ENCODE measurements at places on chromosomes 16 and 17. TPM values are rescaled to one million over a fixed set of nuclear protein-coding genes. Genes with fewer than 3 reads are reported as not detected.

DNA sequence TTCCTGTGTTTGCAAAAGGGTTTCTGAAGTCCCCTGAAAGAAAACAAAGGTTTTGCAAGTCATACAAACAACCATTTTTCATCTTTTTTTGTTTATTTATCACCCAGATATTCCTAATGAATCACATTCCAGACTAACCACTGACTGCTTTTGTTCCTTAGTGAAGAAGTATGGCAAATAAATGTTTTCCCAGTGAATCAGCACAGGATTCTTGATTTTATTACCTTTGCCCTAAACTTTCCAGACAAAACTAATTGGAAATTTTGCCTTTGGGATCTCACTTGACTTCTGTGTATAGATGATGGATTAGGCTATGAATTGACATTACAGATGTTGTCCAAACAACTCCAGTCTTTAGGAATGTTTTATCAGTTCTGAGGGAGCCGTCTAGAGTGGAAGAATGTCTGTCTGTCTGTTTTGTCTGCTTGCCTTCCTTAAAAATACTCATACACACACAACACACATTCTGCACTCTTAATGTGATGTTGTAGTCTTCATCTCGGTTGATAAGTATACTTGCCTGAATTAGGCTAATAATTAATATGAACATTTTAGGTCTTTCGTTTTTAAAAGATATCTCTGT, 48.9 kb downstream of the VMP1 start:
- peaks cover 92% of the 10 kb centered on the region for H3K4me1 ChIP-seq
- peaks cover 15% of the 10 kb centered on the region for H3K36me3 ChIP-seq
- peak overlapping the region; percentile 100 for H3K27ac ChIP-seq
- peak overlapping the region; percentile 55 for H3K4me3 ChIP-seq

DNA sequence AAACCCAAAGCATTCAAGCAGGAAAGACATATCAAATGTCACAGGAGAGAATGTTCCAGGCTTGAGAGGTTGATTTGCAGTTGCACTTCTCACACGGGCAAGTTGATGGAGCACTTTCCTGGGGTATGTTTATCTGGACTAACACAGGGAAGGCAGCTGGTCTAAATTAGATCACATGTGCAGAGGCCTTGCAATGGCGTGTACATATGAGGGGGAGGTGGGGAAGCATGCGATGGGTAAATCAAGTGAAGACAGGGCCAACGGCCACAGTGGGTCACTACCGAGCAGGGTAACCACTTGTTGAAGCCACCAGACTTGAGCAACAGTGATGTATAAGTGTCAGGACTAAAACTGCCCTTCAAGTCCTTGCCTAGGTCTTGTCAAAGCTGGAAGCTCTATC, 156.6 kb upstream of the MAF start:
- peaks cover 46% of the 10 kb centered on the region for H3K4me1 ChIP-seq
- no peaks in the 10 kb centered on the region for H3K36me3 ChIP-seq
- peaks cover 6% of the 10 kb centered on the region for H3K27me3 ChIP-seq
- H3K27ac ChIP-seq = peak overlapping the region; percentile 83
- no peak for DNase-seq

DNA sequence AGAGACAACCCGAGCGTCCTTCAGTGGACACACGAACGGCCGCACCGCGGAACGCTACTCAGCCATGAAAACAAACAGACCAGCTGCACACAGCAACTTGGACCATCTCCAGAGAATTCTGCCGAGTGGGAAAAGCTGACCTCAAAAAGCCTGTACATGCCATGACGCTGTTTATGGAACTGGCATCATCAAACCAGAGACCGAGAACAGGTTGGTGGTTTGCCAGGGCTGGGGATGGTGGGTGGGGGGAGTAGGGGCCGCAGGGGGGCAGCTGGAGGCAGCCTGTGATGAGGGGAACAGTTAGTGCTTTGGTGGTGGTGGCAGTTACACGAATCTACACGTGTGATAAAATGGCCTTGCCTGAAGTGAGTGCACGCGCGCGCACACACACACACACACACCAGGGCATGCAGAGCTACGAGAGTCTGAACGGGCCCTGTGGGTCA, 169.8 kb downstream of the LAT start:
- peaks cover 55% of the 10 kb centered on the region for H3K4me1 ChIP-seq
- H3K36me3 ChIP-seq = peaks cover 1% of the 10 kb centered on the region
- no peak overlapping the region for H3K4me3 ChIP-seq
- DNase-seq = no peak
- H3K27ac ChIP-seq = no peak overlapping the region
- no peaks in the 10 kb centered on the region for H3K27me3 ChIP-seq

Gene DPEP3
- total RNA-seq = 0.16 TPM

DNA sequence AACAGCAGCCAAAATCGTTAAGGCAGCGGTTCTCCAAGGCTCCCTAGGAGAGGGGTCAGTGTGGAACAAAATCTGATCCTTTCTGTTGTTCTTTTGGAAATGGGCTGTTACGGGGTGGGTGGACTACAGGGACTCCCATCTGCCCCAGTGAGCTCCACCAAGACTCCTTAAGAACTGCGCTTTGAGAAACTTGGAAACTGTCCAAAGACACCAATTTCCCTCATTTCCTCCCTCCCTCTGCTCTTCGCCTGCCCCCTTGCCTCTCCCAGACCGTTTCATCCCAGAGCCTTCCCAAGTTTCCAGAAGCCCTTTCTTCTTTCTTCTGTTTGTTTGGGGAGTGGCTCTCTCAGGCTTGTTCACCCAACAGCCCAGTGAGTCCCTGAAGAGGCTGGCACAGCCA, 205.4 kb downstream of the COPRS start:
- no peaks in the 10 kb centered on the region for H3K4me1 ChIP-seq
- no peak overlapping the region for H3K27ac ChIP-seq
- peaks cover 29% of the 10 kb centered on the region for H3K27me3 ChIP-seq
- DNase-seq = no peak
- H3K4me3 ChIP-seq = no peak overlapping the region

Gene NPIPA3
- total RNA-seq = 1.3 TPM

- DNase-seq = no peak
- H3K27me3 ChIP-seq = no peaks in the 10 kb centered on the region
- no peak overlapping the region for H3K4me3 ChIP-seq
- H3K27ac ChIP-seq = no peak overlapping the region
- peaks cover 32% of the 10 kb centered on the region for H3K4me1 ChIP-seq
Observed at GRCh38 chr17:80422276-80422675, 7.3 kb downstream of the ENDOV start.

GRCh38 chr17:3549610-3550162, 7.9 kb downstream of the TRPV3 start:
- DNase-seq = no peak
- no peak overlapping the region for H3K27ac ChIP-seq
- H3K4me1 ChIP-seq = no peaks in the 10 kb centered on the region
- H3K4me3 ChIP-seq = no peak overlapping the region
- no peaks in the 10 kb centered on the region for H3K27me3 ChIP-seq

DNA sequence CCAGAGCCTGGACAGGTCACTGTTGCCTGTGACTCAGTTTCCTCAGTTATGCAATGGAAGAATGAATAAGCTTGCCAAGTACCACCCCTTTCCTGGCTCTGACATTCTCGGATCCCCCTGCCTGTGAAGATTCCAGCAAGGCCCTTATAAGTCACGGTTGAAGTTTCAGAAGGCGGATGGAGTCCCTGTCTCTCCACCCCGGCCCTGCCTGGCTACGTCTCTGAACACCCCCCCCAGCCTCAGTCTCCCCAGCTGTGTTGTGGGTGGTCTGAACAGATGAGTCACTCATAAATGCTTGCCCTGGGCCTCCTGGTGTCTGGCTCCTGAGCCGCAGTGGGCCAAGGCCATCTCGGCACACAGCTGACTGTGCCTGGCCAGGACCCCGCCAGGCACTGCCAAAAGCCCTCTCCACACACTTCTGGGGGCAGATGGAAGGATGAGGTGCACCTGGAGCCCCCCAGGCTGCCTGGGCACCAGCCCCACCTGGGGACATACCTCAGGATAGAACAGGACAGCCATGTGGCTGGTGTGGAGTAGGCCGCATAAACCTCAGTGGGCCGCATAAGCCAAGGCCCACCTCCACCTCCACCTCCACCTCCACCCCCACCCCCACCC, 15.4 kb downstream of the VASN start:
- H3K4me1 ChIP-seq = no peaks in the 10 kb centered on the region
- H3K27me3 ChIP-seq = no peaks in the 10 kb centered on the region
- DNase-seq = no peak
- no peaks in the 10 kb centered on the region for H3K36me3 ChIP-seq
- H3K4me3 ChIP-seq = no peak overlapping the region

Gene GUCY2D
- total RNA-seq = not detected

DNA sequence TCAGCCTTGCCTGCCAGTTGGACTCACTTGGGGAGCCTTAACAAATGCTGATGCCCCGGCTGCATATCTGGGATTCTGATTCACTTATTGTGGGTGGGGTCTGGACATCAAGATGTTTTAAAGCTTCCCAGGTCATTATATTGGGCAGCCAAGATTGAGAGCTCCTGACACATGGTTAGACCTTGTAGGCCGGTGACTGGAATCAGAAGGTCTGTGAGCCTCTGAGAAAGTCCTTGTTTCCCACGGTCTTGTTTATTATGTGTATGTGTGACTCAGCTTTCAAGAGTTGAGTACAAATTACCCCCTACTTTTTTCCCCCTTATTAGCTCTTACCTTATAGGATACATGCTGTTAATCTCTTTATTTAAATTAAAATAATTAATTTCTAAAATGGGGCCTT, 103.5 kb downstream of the ABCC1 start:
- peaks cover 17% of the 10 kb centered on the region for H3K36me3 ChIP-seq
- H3K27ac ChIP-seq = no peak overlapping the region
- H3K27me3 ChIP-seq = no peaks in the 10 kb centered on the region
- H3K4me3 ChIP-seq = no peak overlapping the region

- peak within 1 kb of the TSS; percentile 95 for H3K27ac ChIP-seq
- DNase-seq = peak; percentile 98
- H3K4me1 ChIP-seq = peaks cover 86% of the 10 kb centered on the region
Observed at GRCh38 chr16:27268376-27269299, at the start of gene NSMCE1. Gene NSMCE1, minus strand, starts transcription at chr16:27268772. Its CDS starts 11,202 bp downstream, at chr16:27257570.

Gene SCO1
- total RNA-seq = 27.8 TPM

GRCh38 chr16:79605999-79606398, 5.5 kb upstream of the MAF start:
- H3K27ac ChIP-seq = no peak overlapping the region
- peaks cover 62% of the 10 kb centered on the region for H3K27me3 ChIP-seq
- DNase-seq = peak; percentile 17

DNA sequence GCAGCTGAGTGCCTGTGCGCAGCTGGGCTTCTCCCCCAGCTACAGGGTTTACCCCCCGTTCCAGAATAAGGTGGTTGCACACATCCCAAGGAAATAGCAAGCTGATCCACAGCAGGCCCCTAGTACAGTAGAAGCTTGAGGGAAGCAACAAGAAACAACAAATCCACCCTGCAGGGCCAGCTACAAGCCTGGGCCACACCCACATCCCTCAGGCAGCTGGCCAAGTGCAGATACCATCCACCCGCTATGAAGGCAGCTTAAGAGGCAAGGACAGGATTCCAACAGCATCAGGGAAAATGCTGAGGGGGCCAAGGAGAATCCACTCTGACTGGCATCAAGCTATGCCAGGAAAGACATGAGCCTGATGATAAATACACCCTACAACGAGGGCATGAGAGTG, 66.9 kb upstream of the RCVRN start:
- peaks cover under 1% of the 10 kb centered on the region for H3K4me1 ChIP-seq
- H3K4me3 ChIP-seq = no peak overlapping the region
- no peaks in the 10 kb centered on the region for H3K36me3 ChIP-seq
- DNase-seq = no peak
- H3K27ac ChIP-seq = no peak overlapping the region
- no peaks in the 10 kb centered on the region for H3K27me3 ChIP-seq

GRCh38 chr16:87278191-87279093, 38.8 kb downstream of the C16orf95 start:
- no peak overlapping the region for H3K27ac ChIP-seq
- DNase-seq = peak; percentile 68
- H3K4me1 ChIP-seq = peaks cover 10% of the 10 kb centered on the region
- H3K4me3 ChIP-seq = no peak overlapping the region
- H3K27me3 ChIP-seq = no peaks in the 10 kb centered on the region

Gene NME2
- total RNA-seq = 548 TPM

- no peaks in the 10 kb centered on the region for H3K4me1 ChIP-seq
- H3K36me3 ChIP-seq = peaks cover 4% of the 10 kb centered on the region
- no peak overlapping the region for H3K27ac ChIP-seq
- H3K27me3 ChIP-seq = no peaks in the 10 kb centered on the region
- no peak for DNase-seq
Observed at GRCh38 chr16:12356632-12357340, 380.3 kb downstream of the SNX29 start.

GRCh38 chr16:49000594-49000993, 281.0 kb downstream of the CBLN1 start:
- no peaks in the 10 kb centered on the region for H3K27me3 ChIP-seq
- no peak for DNase-seq
- H3K4me3 ChIP-seq = no peak overlapping the region
- no peak overlapping the region for H3K27ac ChIP-seq

GRCh38 chr16:86354641-86355513, 155.4 kb upstream of the FOXF1 start:
- H3K27me3 ChIP-seq = peaks cover 28% of the 10 kb centered on the region
- H3K4me3 ChIP-seq = no peak overlapping the region
- DNase-seq = no peak
- peaks cover 3% of the 10 kb centered on the region for H3K36me3 ChIP-seq

Gene SEZ6
- total RNA-seq = not detected

DNA sequence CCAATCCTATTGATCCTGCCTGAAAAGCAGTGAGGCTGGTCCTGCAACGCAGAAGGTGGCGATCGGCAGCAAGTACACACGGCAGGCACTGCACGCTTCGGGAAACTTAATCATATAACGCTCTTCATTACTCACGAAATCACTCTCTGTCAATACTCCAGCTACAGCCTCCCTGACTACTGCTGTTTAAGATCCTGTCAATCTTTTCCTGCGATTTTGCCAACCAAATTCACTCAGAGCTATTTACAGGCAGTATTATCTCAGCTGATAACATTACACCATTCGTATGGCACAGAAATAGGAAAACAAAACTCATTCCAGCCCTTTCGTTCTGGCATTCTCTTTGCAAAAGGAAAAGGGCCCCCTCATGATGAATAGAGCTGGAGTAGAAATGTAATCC, 262.4 kb upstream of the CDH8 start:
- no peaks in the 10 kb centered on the region for H3K27me3 ChIP-seq
- H3K4me3 ChIP-seq = no peak overlapping the region
- DNase-seq = no peak
- no peak overlapping the region for H3K27ac ChIP-seq
- no peaks in the 10 kb centered on the region for H3K4me1 ChIP-seq

DNA sequence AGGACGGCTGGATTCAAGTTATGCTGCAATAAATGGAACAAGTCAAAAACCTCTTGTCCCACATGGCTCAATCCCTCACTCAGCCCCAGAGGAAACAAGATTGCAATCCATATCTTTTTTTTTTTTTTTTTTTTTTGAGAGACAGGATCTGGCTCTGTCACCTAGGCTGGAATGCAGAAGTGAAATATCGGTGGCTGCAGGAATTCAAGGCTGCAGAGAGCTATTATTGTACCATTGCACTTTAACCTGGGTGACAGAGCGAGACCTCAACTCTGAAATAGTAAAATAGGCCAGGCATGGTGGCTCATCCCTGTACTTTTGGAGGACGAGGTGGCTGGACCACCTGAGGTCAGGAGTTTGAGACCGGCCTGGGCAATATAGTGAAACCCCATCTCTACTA, 2.7 kb upstream of the PDE6G start:
- H3K4me3 ChIP-seq = no peak overlapping the region
- no peaks in the 10 kb centered on the region for H3K27me3 ChIP-seq
- no peak for DNase-seq
- H3K36me3 ChIP-seq = no peaks in the 10 kb centered on the region
- H3K4me1 ChIP-seq = peaks cover 19% of the 10 kb centered on the region
- no peak overlapping the region for H3K27ac ChIP-seq

Measured in activated T-cell treated with anti-CD3 and anti-CD28 coated beads, Interleukin-2, amount 50 U/mL, for 72 hours (primary cell).